ENCODE measurements at places on chromosomes 2 and 18.

- no peak for DNase-seq
These were observed 7.4 kb upstream of the GCG start for GRCh38 chr2:162159446-162159845.

DNA sequence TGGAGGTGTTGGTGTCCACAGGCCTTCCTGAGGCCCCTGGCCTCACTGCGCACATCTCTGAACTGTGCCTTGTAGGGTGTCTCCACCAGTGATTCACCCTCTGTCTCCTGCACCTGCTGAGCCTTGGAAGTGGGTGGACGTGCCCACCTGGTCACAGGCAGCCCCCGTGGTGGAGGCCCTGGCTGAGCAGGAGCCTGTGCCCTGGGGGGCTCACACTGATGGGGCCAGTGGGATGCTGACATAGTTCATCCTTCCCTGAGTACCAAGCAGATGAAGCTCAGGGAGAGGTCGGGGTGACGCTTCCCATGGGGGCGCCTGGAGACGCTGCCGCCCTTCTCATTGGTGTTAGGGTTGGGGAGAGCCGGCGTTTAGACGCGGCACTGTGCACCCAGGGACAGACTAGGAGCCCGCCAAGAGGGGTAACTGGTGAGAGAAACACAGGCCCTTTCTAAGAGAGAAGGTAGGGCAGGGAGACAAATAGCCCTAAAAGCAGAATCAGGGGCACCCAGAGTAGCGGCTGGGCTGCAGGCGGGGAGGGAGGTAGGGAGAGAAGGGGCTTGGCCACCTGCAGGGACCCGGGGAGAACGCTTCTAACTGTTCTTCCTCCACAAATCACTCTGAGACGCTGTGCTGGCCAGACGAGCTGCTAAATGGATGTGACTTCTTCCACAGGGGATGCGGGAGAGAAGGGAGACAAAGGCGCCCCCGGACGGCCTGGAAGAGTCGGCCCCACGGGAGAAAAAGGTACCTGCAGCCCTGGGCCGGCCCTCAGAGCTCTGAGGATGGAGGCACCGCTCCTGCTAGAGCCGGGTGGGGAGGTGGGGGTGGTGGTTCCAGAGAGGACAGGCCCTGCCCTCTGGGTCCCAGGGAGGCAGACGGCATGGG, 18.0 kb downstream of the COLEC11 start:
- DNase-seq = no peak

- no peak for DNase-seq
These were observed 33.0 kb downstream of the PPM1B start for GRCh38 chr2:44201648-44202165.

GRCh38 chr2:886072-887022, 64.3 kb upstream of the SNTG2 start:
- DNase-seq = no peak

- no peak for DNase-seq
These were observed 274.6 kb downstream of the ETAA1 start for GRCh38 chr2:67671464-67672450.

GRCh38 chr2:145743011-145743410, 1223.1 kb upstream of the ZEB2 start:
- DNase-seq = no peak

Data from T1000 (cell line).